Stimulated activated CD8-positive, alpha-beta memory T cell treated with anti-CD3 and anti-CD28 coated beads, Interleukin-4, amount 100 ng/mL, for 24 hours (primary cell): ENCODE measurements at places on chromosomes 3 and 15.

DNA sequence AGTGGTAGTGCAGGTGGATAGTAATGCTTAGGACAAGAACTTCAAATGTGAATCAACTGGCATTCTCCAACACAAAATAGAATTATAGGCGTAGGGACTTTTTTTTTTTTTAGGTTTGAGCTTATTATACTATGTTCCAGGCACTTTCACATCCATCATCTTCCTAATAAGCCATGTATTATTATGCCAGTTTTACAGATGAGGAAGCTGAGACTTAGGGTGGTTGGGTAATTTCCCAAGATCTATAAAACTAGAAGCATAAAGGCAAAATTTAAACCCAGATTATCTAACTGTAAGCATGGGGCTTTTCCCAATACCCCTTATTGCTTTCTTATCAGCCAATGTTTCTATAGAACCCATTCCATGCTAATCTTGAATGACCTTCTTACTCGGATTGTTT lies 75.1 kb upstream of the ETV5 start:
- no peak for DNase-seq

GRCh38 chr15:59685737-59686297 lies 3.3 kb downstream of the BNIP2 start:
- no peak for DNase-seq

GRCh38 chr15:91696981-91697380 lies 156.5 kb upstream of the SLCO3A1 start:
- no peak for DNase-seq

DNA sequence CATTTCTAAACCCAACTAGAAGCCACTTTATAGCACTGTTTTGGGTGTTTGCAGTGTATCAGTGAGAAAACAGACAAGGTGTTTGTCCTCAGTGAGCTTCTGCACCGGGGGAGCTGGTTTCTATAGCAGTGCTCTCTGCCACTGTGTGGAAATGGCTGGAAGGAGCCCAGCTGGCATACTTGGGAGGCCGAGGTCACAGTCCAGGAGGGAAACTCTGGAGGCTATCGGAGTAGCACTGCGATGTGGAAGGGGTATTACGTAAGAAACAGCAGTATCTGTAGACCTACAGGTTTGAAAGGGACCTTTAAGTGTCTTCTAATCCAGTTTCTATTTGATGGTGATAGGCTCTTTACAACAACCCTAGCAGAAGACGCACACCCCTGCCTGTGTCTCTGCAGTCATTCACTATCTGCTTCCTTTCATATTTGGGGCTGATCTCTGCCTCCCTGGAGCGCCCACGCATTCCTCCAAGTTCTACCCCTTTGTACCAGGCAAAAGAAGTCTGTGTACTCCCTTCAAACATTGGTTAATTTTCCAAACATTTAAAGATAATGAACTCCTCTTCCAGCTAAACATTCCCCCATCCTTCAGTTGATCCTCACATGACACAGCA lies 87.4 kb upstream of the ADAMTS17 start:
- DNase-seq: no peak

- no peak for DNase-seq
Observed at GRCh38 chr3:12224181-12225147, 64.4 kb upstream of the PPARG start.

GRCh38 chr3:133944641-133945380 lies 49.1 kb upstream of the RAB6B start:
- DNase-seq: no peak

- DNase-seq: no peak
Observed at GRCh38 chr3:39088456-39088855, 19.0 kb downstream of the GORASP1 start.

DNA sequence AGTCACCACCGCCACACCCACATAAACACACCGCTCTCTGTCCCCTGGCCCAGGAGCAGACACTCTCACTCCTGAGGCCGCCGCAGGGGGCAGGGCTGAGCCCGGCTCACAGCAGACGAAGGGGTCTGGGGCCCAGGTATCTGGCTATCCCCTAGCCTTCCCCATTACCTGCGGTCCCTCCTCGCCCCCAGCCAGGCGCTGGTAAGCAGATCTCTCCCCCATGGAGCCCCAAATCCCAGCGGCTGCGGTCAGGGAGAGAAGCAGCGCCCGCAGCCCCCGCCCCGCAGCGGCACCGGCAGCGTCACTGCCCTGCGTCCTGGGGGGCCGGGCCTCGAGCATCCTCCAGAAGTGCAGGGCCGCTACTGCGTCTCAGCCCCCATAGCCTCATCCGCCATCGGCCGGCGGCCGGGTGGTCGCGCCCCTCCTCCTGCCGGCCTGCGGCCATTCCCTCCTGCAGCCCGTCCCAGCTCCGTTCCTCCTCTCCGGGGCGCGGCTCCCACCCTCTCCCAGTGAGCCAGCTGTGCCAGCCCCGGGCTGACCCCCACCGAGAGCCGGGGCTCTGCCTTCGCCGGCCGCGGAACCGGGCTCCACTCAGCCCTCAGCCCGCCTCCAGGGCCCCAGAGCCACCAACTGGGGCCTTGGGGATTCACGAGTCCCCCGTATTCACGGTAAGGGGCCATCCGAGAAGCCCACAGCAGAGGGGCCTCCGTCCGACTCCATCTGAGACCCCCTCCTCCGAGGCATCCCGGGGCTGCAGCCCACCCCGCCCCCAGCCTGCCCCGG lies 13.1 kb downstream of the TNK2 start:
- peak; percentile 41 for DNase-seq

DNA sequence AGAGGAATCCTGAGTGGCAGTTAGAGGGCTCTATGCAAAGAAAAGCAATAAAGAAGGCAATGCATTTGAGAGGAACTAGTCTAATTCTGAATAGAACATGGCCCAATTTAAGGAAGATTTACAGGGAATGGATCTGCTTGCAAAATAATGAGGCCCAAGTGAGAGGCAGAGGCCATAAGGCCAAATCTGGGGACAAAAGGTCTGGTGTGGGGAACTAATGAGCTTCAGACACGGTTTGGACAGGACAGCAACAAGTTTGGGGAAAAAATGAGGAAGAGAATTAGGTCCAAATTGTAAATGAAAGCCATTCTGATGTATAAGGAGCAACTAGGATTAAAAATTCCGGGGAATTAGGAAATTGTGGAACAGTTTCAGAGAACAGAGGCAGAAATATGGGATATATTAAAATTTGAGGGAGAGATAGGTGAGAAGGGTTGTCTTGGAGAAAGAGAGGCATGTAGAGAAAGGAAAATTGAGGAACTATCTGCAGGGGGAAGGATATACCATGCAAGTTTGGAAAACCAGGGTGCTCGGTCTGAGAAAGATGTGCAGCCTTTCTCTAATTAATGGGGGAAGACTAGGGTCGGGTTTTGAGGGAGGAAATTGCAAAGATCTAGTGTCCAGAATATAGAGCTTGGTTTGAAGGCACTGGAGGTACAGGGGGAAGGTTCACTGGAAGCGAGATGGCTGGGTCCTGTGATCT lies 73.8 kb downstream of the RBPMS2 start:
- no peak for DNase-seq

DNA sequence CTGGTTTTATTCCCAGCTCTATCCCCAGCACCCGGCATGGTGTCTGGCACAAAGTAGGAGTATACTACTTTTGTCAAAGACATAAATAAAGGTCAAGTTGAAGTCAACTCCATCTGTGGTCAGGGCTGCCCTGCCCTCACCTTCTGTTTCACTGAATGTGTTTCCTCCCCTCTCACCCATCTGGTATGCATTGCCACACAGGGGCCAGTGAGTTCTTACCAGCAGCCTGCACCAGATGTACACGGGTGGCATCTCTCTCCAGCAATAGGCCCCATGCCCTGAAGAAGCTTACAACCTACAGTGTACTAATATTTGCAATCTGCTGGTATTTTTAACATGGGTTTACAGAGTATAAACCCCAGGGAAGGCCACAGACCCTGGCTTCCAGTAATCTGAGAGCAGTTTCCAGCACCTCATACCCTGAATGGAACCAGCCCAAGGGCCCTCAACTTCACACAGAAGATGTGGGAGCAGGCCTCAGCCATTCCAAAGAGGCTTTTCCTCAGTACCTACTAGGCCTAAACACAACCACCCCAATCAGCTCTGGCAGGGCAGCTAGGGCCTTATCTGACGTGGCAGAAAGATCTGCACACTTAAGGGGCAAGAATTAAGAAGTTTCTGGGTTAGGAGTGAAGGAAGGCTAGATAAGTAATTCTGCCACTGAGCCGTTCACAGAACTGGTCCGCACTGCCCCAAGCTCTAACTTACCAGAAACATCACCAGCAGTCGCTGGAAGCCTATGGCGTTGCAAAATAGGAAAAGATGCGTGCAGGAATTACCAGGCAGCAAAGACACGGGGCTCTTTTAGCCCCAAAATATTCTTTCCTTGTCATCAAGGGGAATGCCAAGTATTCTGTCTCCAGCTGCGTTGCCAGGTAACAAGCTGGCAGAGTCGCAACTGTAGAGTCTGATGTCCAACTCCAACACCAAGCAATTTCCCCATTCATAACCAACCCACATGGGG lies 2.1 kb downstream of the IDH2 start:
- no peak for DNase-seq

GRCh38 chr3:142958707-142959106 lies 4.8 kb downstream of the PAQR9 start:
- no peak for DNase-seq

- DNase-seq: no peak
Observed at GRCh38 chr15:92839696-92840095, 60.4 kb upstream of the CHD2 start.

GRCh38 chr15:98738689-98739401 lies 90.5 kb downstream of the IGF1R start:
- DNase-seq: no peak

DNA sequence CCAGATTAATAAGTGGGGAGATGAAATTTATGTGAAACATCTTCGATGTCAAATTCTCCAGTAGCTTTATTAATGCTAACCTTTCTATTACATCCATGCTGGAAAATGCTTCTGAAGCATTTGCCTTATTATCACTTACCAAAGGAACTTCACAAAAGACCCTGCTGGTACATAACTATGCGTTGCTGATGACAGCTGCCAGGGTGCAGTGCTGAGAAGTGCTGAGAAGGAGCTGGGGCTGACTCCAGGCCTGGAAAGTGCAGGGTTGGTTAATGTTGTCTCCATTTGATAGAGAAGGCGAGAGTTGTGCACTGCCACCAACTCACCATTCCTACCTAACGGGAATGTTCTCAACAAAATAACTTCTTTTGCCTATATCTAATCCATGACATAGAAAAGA lies 736.0 kb upstream of the NR2F2 start:
- DNase-seq: no peak

DNA sequence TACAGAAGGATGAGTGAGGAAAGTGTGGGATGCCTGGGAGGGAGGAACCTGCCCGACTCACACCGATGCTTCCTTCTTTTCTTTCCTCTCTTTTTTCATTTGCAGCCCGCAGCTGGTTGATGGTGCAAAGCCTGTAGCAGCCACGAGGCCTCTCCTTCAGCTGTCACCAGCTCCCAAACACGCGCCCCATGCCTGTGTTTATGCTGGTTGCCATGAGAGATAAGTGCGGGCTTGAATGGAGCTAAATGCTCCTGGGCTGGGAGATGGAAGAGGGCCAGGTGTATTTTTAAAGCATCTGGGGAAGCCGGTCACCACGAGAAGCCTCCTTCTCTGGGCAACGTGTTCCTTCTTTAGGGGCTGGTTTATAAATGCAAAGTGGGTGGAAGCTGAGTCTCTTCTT lies 9.3 kb downstream of the COLQ start:
- no peak for DNase-seq

- no peak for DNase-seq
Observed at GRCh38 chr3:45499529-45499928, 95.0 kb upstream of the LIMD1 start.

- DNase-seq: no peak
Observed at GRCh38 chr3:32817558-32818228, at the start of gene TRIM71. Gene TRIM71 (plus strand): TSS chr3:32817997. CDS start chr3:32818081, 84 bp downstream.

GRCh38 chr15:20272422-20273184 lies 269.0 kb downstream of the GOLGA6L6 start:
- DNase-seq: no peak

- DNase-seq: no peak
Observed at GRCh38 chr3:104362319-104362718, 1004.4 kb upstream of the ALCAM start.

GRCh38 chr3:163196815-163197374 lies 1700.3 kb downstream of the OTOL1 start:
- no peak for DNase-seq

- DNase-seq: no peak
Observed at GRCh38 chr15:35061825-35062737, 23.0 kb downstream of the NANOGP8 start.

GRCh38 chr3:153973722-153974265 lies 147.4 kb upstream of the ARHGEF26 start:
- DNase-seq: no peak

- DNase-seq: no peak
Observed at GRCh38 chr15:80936288-80937078, 53.1 kb downstream of the MESD start.

DNA sequence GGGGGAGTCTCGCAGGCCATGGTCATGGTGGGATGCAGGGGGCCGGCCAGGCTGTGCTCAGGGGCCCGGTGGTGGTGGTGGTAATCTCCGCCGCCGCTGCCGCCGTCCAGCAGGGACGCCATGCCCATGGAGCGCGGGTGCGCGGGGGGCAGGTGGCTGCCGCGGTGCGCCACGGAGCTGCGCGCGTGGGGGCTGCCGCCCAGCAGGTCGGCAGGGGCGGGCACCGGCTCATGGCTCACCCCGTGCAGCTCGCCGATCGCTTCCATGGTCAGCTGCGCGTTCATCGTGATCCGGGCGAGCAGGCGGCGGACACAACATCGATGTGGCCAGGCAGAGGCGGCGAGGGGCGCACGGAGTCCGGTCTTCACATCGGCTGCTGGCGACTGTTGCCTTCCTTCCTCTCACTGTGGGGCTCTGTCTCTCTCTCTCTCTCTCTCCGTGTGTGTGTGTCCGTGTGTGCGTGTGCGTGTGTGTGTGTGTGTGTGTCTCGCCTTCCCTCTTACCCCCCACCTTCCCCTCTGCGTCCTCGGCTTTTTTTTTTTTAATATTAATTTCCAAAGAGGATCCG lies 451 bp downstream of the ONECUT1 start:
- DNase-seq: no peak

- DNase-seq: no peak
Observed at GRCh38 chr3:63900010-63900409, 12.2 kb downstream of the SCAANT1 start.

DNA sequence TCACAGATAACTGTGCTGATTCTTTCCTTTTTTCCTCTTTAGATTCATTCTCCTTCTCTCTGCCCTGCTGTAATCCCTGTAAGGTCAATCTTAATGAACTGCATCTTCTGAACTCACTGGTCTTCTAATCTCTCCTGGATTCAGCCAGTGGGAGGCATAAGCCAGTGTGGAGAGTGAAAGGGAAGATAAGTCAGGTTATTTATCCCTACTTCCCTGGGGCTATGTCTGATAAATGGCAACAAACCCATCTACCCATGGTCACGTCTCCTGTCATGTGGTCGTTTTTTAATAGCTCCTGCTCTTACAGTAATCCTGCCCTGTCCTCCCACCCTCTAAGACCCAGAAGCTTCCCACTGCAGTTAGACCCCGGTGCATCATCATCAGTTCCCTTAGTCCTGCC lies 199.6 kb upstream of the NAALADL2 start:
- no peak for DNase-seq
